ENCODE measurements at places on chromosomes 6 and 20.

- DNase-seq = no peak
Measured at GRCh38 chr6:10834823-10835222, 3.5 kb downstream of the MAK start.

DNA sequence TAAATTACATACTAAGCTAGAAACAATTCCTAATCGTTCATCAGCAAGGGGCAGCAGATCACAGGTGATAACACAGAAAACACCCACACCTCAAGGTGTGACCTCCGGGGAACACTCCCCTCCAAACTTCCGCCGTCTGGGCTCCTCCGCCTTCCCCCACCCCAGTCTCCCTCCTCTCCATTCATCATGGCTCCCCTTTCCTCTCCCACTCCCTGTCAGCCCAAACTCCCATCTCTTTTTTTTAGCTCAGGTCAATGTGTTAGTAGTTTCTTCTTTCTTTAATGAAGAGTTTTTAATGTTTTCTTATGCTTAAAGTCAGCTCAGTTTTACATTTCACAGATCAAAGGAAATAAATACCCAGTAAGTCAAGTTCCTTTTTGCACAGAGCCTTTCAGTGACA is 20.7 kb downstream of the CNKSR3 start:
- DNase-seq = no peak

DNA sequence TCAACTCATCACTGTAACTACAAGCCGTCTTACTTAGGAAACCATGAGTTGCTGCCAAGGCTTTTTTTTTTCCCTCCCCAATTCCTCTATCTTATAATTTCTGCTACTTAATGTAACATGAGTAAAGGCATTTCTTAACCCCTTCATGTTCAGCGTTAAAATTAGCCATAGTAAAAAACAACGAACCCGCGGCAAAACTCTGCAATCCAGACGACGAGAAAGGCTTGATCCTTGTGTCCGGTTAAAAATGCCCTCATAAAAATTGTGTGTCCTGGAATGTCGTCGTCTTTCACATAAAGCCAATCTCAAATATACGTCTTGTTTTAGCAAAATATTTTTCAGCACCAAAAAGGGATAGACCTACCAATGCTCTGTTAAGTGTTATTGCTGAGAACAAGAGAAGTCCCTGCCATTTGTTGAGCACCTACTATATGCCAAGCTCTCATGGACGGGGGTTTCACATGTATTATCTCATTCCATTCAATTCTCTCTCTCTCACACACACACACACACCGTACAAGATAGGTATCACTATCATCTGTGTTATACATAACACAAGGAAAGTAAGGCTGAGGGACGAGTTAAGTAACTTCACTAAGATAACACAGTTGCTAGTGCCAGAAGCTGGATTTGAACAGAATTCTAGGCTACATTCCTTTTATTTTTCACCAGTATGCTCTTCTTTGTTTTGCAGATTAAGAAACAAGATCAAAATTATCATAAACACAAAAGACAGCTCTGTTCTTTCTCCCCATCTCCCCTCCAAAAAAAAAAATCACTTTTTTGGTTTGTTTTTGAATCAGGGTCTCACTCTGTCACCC is 683 bp upstream of the ARHGAP18 start:
- DNase-seq = no peak

DNA sequence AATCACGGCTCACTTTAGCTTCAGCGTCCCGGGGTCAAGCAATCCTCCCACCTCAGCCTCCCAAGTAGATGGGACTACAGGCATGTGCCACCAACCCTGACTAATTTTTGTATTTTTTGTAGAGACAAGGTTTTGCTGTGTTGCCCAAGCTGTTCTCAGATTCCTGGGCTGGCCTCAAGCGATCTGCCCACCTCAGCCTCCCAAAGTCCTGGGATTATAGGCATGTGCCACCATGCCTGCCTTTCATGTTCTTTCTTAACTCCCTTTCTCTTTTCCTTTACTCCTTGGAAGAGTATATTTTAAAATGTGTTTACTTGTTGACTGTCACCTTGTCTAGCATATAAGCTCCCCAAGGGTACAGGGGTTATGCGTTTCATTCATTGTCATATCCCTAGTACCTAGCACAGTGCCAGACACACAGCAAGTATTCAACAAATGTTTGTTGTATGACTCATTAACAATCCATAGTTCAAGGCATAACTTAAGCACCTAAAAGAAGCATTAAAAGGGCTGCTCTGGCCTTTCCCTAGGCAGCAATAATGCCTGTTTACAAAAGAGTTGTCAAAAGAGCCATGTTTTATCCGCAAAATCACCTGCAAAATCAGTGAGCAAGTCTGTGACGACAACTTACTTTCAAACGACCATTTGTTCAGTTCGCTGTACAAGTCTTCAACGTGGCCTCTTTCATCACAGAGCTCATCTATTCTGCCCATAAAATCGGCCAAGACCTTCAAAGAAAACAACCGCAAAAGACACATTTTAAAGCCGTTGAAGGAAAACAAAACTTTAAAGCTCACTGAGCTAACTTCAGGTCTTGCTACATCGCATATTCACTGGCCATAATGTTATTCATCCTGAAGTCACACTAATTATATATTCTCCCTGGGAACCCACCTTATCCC is 4.6 kb downstream of the CYP24A1 start:
- no peak for DNase-seq

- no peak for DNase-seq
Measured at GRCh38 chr6:82567621-82568020, 204.0 kb downstream of the TPBG start.

DNA sequence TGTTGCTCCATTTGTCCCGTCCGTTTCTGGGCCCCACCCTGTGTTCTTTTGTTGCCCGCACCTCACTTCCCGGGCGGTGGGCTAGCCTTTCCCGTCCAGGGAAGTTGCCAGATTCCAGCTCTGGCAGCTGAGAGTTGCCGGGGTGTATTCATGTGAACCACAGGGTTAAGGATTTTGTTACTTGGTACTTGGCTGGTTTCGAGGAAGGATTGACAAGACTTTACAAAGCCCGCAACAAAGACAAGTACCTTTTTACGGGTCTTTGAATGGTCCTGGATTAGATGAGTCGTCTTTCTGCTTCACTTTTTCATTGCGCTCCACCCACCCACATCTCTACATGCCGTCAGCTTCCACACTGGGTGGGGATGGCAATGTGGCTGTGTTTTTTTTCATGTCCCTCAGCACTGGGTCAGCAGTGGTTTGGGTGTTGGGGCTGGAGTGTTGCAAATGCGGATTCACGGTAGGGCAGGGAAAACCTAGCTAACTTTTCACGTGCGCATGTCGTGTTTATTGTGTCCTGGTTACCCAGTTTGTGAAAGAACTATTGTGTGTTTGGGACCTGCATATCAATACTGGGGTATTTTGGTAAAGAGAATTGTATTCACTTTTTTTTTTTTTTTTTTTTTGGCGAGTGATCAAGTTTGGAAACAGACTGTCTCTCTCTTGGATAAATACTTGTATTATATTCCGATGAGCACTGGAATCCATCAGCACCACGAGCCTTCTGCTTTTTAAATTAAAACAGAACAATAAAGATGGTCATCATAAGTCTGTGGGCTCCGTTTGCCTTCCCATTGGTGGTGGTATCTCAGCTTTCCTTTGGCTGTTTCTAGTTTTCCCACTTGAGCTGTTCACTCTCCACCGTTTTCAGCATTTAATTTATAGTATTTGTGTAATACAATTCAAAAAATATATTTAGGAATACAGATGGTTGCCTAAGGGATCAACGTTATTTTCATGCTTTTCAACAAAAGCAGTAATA is 1.2 kb downstream of the DUSP22 start:
- peak; percentile 68 for DNase-seq

- DNase-seq = no peak
Measured at GRCh38 chr6:83436674-83437073, 5.8 kb upstream of the ME1 start.

DNA sequence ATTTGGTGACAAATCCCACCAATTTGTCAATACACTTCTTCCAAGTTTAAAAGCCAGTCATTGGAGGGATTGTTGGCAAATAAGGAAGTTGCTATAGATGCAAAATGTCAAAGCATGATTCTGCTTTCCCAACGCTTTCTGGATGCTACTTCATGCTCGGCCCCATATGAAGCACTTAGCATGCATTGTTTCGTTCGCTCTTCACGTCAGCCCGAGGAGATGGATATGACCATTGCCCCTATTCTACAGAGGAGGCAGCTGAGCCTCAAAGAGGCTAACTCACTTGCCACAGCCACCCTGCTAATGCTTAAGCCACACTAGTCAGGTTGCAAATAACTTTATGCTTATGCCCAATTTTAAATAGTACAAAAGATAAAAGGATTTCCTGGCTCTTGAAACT is 2.8 kb upstream of the NXT1 start:
- no peak for DNase-seq

- no peak for DNase-seq
Measured at GRCh38 chr6:163165922-163166321, 248.6 kb upstream of the QKI start.

GRCh38 chr6:20447157-20447556 is 45.5 kb downstream of the E2F3 start:
- no peak for DNase-seq

GRCh38 chr6:87897663-87898062 is 150.0 kb upstream of the SPACA1 start:
- no peak for DNase-seq

DNA sequence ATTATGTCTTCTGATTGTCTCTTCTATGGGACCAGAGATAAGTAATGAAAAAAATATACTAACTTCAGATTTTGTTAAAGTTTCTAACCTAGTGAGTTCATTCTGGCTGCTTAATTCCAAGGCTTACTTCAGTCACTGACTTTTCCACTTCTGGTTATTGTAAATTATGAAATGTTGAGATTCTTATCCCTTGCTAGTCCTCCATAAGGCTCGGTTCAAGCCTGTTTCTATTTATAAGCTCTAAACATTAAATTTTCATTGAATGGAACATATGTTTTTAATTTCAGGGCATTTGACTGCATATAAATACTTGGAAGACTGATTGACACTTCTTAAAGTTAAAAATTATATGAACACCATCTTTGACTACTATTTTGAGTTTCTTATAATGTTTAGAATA is 23.6 kb upstream of the NKAIN2 start:
- DNase-seq = no peak

DNA sequence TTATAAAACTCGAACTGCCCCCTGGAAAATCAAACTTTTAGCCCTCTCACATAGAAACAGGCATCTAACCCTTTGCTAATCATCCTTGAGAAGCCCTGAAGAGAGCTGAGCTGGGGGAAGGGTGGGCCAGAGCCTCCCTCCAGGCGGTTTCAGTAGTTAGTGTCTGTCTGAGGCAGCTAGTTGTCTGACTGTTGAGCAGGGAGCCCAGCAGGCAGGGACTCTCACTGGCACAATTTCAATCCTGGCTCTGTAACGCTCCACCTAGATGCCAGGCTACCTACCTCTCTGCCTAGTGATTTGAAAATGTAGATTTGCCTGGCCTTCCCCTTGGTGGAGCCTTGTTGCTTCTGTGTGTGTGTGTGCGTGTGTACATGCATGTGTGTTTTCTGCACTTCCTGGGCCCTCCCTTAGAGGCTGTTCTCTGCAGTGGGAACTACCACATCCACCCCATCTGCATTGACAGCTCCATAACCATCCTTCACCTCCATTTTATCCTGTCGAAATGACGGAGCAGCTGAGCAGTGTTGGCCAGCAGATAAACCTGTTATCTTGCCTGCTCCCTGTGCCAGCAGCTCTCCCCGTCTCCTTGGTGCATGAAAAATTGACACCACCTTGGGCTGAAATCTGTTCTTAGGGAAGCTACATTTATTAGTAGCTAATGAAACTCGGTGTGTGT is 69.6 kb upstream of the VSTM2L start:
- DNase-seq = no peak

GRCh38 chr6:32554116-32554965 is 24.3 kb upstream of the HLA-DRB5 start:
- DNase-seq = no peak

DNA sequence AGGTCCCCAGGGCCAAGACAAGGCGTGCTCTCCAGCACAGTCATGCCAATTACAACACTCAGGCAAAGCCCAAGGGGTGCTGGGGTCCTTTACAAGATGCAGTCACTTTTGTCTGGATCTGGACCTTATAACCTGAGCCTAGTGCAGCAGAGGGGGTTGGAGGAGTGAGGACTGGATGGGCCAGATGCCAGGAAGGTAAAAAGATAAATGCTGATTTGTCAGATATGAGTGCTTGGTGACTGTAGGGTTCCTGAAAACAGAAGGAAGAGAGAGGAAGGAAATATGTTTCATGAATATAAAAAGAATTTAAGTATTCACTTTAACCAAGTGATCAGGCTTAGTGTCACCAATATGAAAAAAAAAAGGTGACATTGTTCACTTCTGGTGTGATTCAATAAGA is 43.4 kb upstream of the TFAP2A start:
- no peak for DNase-seq

DNA sequence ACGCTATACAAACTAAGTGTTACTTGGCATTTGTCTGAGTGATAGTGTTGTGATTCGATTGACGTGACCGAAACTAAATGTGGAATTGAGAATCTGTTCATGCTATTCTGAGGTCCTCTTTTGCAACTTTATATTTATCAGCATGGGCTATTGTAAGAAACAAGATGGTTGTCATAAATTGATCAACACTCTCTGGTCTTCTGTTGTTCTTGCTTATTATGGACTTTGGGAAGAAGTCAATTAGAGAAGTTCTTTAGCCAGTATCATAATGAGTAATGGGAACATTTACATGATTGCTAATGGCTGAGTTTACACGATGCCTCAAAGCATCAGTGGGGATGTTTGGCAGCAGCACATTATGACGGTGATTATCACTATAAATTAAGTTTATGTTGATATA is 195.0 kb downstream of the CD83 start:
- no peak for DNase-seq

DNA sequence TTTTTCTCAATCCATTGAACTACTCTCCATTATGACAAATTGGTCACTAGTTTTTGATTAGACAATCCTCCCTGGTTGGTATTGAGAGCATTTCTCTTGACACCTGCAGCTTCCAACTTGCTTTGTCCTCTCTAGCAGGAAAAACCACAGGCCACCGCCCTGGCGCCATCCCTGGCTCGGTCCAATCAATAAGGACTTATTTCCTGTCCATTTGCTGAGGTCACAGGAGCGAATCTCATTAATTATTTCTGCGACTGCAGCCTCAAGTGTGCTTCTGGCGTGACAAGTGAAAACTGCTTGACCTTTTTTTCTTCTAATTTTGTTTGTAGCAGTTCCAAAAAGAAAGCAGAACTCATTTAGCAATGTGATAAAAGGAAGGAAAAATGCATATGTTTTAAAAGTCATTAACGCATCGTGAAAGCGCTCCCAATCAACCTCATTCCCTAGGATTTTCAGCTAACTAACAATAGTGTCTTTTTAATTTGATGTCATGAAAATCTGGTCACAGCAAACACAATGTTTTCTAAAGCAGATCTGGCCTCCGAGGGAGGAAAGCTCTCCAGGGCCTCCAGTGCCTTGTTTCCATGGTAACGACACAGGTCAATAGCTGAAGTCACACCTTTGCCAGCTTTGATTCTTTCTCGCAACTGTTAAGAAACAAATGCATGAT is 39.0 kb upstream of the BEND3 start:
- DNase-seq = no peak

- DNase-seq = no peak
Measured at GRCh38 chr6:2877057-2877882, 25.8 kb downstream of the SERPINB9 start.

- DNase-seq = no peak
Measured at GRCh38 chr20:44064501-44065400, 122.2 kb downstream of the JPH2 start.

GRCh38 chr6:31723980-31724691 is 963 bp downstream of the MPIG6B start:
- DNase-seq = no peak
